ENCODE measurements at places on chromosomes 3 and 15. TPM values are rescaled to one million over a fixed set of nuclear protein-coding genes. Genes with fewer than 3 reads are reported as not detected.

The THAP10 gene
- 1.8 TPM for total RNA-seq

The ZNF860 gene
- 0.44 TPM for total RNA-seq

The THPO gene
- not detected for total RNA-seq

The CKMT1A gene
- total RNA-seq, result not detected

The C2CD4B gene
- total RNA-seq, result not detected

The LINGO1 gene
- total RNA-seq, result not detected

The TRA2B gene
- 147 TPM for total RNA-seq
